ENCODE measurements at places on chromosomes 5 and 9.

DNA sequence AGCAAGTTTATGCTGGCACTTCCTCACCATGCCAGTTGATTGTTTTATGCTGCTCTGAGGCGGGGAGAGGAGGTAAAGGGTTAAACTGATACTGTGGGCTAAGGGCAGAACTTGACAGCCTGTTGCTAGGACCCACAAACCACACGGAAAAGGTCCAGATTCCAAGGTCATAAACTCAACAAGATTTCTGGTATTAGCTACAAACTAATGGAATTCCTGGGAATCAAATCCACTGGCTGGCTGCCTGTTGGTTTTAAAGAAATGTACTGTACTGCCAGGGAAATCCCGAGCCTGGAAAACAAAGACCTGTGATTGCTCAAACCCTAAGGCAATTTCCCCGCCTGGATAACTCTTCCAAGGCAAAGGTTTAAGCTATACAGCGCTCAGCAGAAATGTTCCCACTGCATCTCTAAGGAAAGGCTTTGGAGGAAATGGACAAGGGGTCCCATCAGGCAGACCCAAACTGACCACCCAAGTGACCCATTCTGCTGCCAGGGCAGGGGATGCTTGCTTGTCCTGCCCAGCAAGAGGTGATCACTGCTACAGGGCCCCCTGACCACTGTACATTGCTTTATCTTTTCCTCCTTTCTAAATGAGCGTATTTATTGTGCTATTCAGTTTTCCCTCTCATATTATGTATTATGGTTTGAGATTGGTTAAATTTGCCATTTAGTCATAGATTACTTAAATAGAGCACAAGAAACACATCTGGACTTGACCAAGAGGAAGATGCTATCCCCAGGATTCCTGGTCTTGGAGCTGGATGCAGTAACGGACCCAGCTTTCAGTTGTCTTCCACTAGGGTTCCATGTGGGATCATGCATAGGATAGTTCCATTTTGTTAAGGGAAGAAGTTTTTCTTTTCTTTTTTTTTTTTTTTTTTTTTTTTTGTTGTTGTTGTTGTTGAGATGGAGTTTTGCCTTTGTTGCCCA lies 124.3 kb downstream of the SUSD1 start:
- H3K36me3 ChIP-seq = peaks cover 52% of the 10 kb centered on the region
- H3K27ac ChIP-seq = no peak overlapping the region
- DNase-seq = no peak

GRCh38 chr5:67728326-67728890 lies 487.1 kb upstream of the PIK3R1 start:
- no peak overlapping the region for H3K27ac ChIP-seq
- no peaks in the 10 kb centered on the region for H3K36me3 ChIP-seq
- no peak overlapping the region for H3K4me3 ChIP-seq
- DNase-seq = no peak

DNA sequence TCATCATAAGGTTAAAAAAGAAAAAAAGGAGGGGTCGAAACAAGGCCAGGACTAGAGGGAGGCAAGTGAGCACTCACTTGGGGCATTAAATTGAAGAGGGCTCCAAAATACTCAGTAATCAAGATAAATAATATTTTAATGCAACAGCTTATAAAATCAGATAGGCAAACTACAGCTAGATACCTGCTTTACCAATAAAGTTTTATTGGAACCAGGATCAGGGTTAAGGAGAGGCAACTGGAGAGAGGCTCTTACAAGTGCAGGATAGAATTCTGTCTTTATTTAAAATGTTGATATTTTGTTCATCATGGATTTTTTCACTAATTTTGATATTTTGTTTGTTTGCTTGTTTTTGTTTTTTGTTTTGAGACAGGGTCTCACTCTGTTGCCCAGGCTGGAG lies 30.3 kb upstream of the PURA start:
- H3K27me3 ChIP-seq = peaks cover 7% of the 10 kb centered on the region
- no peak overlapping the region for H3K27ac ChIP-seq
- DNase-seq = no peak

DNA sequence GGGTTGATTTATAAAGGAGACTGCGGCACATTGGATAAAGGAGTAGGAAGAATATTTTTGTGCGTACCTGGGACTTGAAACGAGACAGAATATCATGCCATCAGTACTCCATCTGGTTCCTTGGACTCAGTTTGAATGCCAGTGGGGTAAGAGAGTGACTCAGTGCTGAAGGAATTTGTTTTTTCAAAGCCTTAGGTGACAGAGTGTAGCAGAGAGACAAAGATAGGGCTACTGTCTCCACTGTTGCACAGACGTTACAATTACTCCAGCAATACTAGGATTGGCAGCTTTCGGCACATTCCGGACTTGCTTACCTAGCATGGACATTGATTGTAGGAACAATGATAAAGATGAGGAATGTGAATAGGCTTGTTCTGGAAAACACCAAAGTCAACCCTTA lies 250.7 kb downstream of the KCTD16 start:
- DNase-seq = no peak
- H3K27me3 ChIP-seq = no peaks in the 10 kb centered on the region
- no peaks in the 10 kb centered on the region for H3K36me3 ChIP-seq
- H3K27ac ChIP-seq = no peak overlapping the region
- no peaks in the 10 kb centered on the region for H3K4me1 ChIP-seq

- H3K4me3 ChIP-seq = no peak overlapping the region
- H3K36me3 ChIP-seq = no peaks in the 10 kb centered on the region
- no peak for DNase-seq
These were observed 374.5 kb upstream of the RORB start for GRCh38 chr9:74122661-74123060.

DNA sequence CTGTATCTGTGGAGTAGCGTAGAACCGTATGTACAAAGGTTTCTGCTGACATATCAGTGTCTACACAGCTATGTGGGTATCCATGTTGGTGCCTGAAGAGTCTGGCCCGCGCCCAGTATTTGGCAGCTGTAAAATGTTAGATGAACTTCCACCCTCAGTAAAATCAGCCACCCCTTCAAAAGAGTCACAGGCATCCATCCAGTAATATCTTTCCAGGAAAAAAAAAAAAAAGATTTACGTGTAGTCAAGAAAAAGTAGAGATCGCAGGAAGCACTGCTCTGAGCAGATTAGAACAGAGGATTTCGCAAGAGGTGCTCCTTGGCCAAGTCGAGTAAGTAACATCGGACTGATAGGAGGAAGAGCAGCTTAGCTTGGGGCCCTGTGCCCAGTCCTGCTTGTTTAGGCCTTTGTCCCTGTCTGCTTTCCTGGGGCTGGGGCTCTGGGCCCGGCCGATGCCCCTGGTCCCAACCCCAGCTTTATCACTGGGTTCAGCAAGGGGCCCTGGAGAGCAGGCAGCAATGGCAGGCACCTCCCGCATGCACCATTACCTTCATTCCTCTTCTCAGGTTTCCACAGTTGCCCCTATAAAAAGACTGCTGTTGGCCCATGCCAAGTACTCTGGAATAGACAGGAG lies 21.2 kb downstream of the DAPK1 start:
- H3K4me1 ChIP-seq = no peaks in the 10 kb centered on the region
- no peak for DNase-seq
- H3K27ac ChIP-seq = no peak overlapping the region

GRCh38 chr5:94433397-94434163 lies 184.8 kb downstream of the KIAA0825 start:
- DNase-seq = no peak
- no peaks in the 10 kb centered on the region for H3K4me1 ChIP-seq
- H3K36me3 ChIP-seq = peaks cover 2% of the 10 kb centered on the region

GRCh38 chr9:133584559-133585476 lies 24.4 kb downstream of the FAM163B start:
- peaks cover 9% of the 10 kb centered on the region for H3K27me3 ChIP-seq
- H3K4me1 ChIP-seq = no peaks in the 10 kb centered on the region
- DNase-seq = no peak
- no peak overlapping the region for H3K27ac ChIP-seq
- no peaks in the 10 kb centered on the region for H3K36me3 ChIP-seq

DNA sequence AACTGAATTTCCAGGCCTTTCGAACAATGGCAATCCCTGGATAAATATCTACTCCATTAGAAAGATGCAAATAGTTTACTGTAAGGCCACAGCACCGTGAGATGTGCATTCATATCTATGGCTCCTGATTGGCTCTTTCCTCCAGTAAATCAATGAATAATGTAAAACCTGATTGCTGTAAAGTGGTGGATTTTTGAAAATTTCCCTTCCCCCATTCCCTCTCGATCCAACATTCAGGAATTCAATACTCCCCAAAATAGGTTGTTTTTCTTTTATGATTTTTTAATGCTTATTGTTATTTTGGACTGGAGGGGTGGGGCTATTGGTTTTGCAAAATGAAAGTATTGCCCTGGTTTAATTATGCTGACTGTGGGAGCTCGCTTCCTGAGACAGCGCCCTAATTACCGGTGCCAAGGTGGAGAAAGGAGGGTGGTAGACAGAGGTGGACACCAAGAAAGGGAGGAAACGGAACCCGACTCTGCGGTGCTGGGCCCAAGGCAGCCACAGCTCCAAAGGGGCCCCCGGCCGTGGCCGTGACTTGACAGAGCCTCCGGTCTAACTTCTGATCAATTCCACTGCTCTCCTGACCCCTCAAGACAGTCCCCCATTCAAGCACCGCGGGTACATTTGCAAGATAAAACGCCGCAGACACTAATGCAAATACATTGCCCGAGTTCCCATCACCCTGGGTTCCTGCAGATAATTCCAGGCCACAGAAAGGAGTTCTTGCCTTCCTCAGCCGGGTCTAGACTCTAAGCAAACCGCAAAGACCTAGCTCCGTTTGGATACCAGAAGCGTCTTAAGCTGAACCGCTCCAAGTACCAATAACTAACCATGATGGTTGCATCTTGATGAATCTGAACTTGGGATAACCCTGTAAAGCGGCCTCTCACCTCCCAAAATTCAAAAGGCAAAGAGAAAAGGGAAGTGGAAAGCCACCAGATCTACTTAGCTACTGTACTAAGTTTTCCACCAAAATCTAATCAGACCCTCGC lies 211.2 kb downstream of the MEF2C start:
- no peak for DNase-seq
- no peak overlapping the region for H3K27ac ChIP-seq
- peaks cover 39% of the 10 kb centered on the region for H3K4me1 ChIP-seq
- H3K27me3 ChIP-seq = peaks cover 58% of the 10 kb centered on the region
- no peaks in the 10 kb centered on the region for H3K36me3 ChIP-seq

DNA sequence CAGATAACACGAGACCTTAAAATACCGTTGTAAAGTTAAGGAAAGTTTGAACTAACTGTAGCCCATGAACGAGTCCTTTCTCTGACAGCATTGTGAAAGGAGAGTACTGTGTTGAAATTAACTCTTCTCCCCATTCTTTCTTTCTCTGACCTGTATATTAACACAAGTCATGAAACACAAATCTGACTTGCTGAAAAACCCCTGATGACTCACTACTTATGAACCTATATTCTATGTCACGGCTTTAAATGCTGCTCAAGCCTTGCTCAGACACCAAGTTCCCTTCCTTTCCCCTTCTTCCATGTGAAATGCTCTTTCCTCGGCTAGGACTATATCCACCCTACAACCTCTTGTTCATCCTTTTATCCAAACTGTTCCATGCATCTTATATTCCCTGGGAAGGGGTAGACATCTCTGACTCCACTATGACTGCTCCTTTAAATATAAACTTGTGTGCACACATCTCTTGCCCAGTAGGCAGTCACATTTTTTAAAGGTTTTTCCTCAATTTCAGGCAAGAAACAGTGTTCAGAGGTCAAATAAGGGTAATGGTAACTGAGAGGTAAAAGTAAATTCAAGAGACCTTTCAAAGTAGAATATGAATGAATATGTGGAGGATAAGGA lies 142.9 kb downstream of the NFIB start:
- no peaks in the 10 kb centered on the region for H3K4me1 ChIP-seq
- no peak for DNase-seq
- no peak overlapping the region for H3K4me3 ChIP-seq
- H3K27ac ChIP-seq = no peak overlapping the region
- no peaks in the 10 kb centered on the region for H3K27me3 ChIP-seq

GRCh38 chr5:164181604-164182003 lies 676.2 kb downstream of the MAT2B start:
- H3K27ac ChIP-seq = no peak overlapping the region
- H3K4me3 ChIP-seq = no peak overlapping the region

- DNase-seq = no peak
- H3K27me3 ChIP-seq = peaks cover 7% of the 10 kb centered on the region
- H3K4me3 ChIP-seq = no peak overlapping the region
- H3K36me3 ChIP-seq = no peaks in the 10 kb centered on the region
These were observed 26.7 kb upstream of the PSD2 start for GRCh38 chr5:139768807-139769465.

DNA sequence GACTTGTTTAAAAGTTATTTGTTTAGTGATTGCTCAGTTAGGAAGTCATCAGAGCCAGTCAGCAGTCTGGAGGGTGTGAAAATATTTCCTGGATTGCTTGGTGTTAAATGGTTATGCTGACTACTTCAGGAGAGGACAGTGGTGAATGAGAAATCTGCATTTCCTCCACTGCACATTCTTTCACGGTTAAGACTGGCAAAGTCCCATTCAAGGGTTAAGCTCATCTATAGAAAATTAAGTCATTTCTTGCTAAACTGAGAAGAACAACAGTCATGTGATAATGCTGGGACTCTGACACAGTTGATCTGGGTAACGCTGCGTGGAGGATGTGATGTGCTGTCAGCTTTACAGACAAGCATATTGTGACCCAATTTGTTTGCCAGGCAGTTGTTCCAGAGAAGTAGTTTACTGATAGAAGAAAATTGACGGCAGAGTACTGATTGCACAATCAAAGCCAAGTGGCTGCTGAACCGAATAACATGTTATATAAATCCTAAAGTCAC lies 80.4 kb downstream of the GRAMD2B start:
- no peak overlapping the region for H3K27ac ChIP-seq
- H3K36me3 ChIP-seq = no peaks in the 10 kb centered on the region
- DNase-seq = no peak

DNA sequence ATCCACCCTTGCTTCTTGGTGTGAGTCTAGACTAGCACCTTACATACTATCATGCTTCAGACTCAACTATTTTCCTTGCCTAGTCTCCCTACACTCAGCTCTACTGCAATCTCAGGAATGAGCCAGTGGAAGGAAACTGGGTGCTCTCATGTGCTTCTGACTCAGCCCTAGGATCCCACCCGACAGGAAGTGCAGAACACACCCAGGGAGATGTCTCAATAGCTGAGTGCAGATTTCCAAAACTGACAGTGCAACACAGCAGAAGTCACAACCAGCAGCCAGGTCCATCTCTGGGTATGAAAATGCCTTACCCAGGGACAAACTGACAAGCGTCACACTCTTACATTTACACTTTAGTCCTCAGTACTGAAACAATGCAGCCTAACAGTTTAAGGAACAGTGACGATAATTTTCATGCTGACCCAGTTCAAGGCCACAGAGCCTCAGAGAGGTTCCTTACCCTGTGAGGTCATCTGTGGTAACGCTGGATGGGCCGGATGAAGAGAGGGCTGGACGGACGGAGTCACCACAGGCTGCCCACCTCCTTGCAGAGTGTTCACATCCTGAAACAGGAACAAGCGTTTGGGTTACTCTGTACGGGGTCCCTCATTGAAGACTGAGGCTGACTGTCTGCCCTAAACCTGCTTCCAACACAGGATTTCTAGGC lies 33.0 kb downstream of the FKBP15 start:
- H3K4me1 ChIP-seq = no peaks in the 10 kb centered on the region
- H3K4me3 ChIP-seq = no peak overlapping the region
- DNase-seq = no peak

- no peak overlapping the region for H3K4me3 ChIP-seq
- peaks cover 15% of the 10 kb centered on the region for H3K27me3 ChIP-seq
These were observed 22.1 kb upstream of the COL5A1 start for GRCh38 chr9:134619448-134619982.

- peaks cover 33% of the 10 kb centered on the region for H3K36me3 ChIP-seq
- no peak overlapping the region for H3K27ac ChIP-seq
- no peak overlapping the region for H3K4me3 ChIP-seq
- DNase-seq = no peak
- H3K4me1 ChIP-seq = no peaks in the 10 kb centered on the region
These were observed 204.5 kb downstream of the COMMD10 start for GRCh38 chr5:116289276-116289675.

- no peak overlapping the region for H3K4me3 ChIP-seq
- H3K27me3 ChIP-seq = peaks cover 3% of the 10 kb centered on the region
- H3K4me1 ChIP-seq = no peaks in the 10 kb centered on the region
- H3K36me3 ChIP-seq = no peaks in the 10 kb centered on the region
These were observed 136.9 kb upstream of the ALDH1B1 start for GRCh38 chr9:38255599-38255998.
